ENCODE measurements at places on chromosomes 1 and 21. TPM values are rescaled to one million over a fixed set of nuclear protein-coding genes. Genes with fewer than 3 reads are reported as not detected.

DNA sequence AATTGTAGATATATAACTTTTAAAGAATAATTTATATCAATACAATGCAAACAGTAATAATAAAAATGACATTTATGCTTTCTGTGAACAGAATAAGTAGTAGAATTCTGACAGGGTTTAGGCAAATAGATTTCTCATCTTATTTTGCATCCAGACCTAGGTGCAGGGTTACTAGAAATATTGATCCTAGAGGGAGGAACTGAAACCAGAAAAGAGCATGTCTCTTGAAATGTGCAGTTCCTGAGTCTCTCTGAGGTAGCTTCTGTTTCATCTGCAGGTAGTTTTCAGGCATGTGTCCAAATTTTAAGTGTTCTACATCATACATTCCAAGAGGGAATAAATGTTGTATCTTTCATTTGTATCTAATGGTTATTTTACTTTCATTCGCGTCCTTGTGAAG lies 631.9 kb upstream of the ADGRL4 start:
- H3K36me3 ChIP-seq: no peaks in the 10 kb centered on the region
- no peak overlapping the region for H3K4me3 ChIP-seq
- H3K4me1 ChIP-seq: peaks cover 3% of the 10 kb centered on the region
- DNase-seq: no peak

The CNR2 gene
- 45.1 TPM for polyA plus RNA-seq

GRCh38 chr1:240765732-240766363 lies 153.9 kb upstream of the GREM2 start:
- no peak for DNase-seq
- H3K4me1 ChIP-seq: no peaks in the 10 kb centered on the region
- no peaks in the 10 kb centered on the region for H3K36me3 ChIP-seq
- no peaks in the 10 kb centered on the region for H3K27me3 ChIP-seq
- no peak overlapping the region for H3K27ac ChIP-seq

DNA sequence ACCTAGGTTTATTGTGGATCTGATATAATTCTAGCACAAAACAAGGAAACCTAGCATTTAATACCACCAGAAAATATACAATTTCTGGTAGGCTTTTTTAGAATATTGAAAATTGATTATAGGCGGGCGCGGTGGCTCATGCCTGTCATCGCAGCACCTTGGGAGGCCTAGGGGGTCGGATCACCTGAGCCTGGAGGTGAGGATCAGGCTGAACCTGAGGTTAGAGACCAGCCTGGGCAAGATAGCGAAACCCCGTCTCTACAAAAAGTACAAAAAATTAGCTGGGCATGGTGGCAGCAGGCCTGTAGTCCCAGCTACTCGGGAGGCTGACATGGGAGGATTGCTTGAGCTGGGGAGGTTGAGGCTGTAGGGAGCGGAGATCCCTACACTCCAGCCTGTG lies 948 bp upstream of the COP1 start:
- no peak for DNase-seq
- peaks cover 46% of the 10 kb centered on the region for H3K4me1 ChIP-seq
- peak overlapping the region; percentile 88 for H3K4me3 ChIP-seq

DNA sequence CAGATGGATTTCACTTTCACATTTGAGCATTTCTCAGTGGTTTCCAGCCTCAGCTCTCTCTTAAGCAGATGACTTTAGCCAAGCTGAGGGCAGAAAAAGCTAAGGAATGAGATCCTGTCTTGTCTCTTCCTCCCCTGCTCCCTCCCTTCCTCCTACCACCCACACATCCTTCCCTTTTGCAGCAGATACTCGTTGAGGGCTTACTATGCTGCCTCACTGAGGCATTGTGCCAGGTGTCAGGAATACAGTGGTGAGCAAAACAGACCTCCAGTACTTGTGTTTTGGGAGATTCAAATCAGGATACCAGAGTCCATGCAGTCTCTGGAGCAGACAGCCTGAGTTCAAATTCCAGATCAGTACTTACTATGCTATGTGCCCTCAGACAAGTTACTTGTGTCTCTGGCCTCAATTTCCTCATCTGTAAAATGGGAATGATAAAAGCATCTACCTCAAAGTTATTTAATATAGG lies 43.2 kb downstream of the KIF26B start:
- peaks cover 3% of the 10 kb centered on the region for H3K4me1 ChIP-seq
- DNase-seq: no peak
- H3K4me3 ChIP-seq: no peak overlapping the region
- H3K27ac ChIP-seq: no peak overlapping the region
- no peaks in the 10 kb centered on the region for H3K36me3 ChIP-seq
- peaks cover 4% of the 10 kb centered on the region for H3K27me3 ChIP-seq

GRCh38 chr1:47710329-47711071 lies 272.7 kb downstream of the FOXD2 start:
- H3K27ac ChIP-seq: no peak overlapping the region
- peaks cover 10% of the 10 kb centered on the region for H3K4me1 ChIP-seq
- H3K27me3 ChIP-seq: peaks cover 85% of the 10 kb centered on the region
- no peak overlapping the region for H3K4me3 ChIP-seq
- no peaks in the 10 kb centered on the region for H3K36me3 ChIP-seq

The MX2 gene
- polyA plus RNA-seq: 41.0 TPM

DNA sequence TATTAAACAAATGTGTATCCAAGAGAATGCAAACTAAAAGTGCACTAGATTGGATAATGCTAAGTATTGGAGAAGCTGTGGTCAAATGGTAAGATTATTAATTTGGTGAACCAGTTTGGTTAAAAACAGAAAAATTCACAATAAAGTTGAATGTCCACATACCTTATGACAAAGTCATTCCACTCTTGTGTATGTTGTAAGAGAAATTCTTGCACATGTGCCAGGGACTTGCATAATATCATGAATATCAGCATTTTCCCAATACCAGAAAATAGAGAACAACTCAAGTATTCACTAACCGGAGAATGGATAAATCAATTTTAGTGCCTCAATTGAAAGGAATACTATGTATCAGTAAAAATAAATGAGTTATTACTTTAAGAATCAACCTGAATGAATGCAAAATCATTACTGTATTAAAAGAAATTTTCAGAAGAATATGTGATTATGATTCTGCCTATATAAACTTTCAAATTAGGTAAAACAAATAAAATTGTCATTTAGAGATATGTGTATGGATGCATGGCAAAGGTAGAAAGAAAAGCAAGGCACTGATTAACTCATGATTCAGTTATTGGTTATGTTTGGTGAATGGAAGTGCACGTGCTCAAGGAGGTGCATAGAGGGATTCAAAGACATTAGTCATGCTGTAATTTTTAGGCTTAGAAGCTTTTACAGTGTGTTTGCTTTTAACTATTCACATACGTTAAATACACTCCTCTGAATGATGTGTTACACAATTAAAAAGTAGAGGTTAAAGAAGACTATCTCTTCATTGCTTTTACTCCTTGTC lies 217.4 kb upstream of the KCNK2 start:
- H3K36me3 ChIP-seq: no peaks in the 10 kb centered on the region
- H3K27ac ChIP-seq: no peak overlapping the region
